ENCODE measurements at places on chromosomes 2 and 18.

GRCh38 chr18:71405169-71405809 is 1116.4 kb downstream of the SOCS6 start:
- no peak for DNase-seq

GRCh38 chr18:77166523-77166922 is 33.9 kb upstream of the MBP start:
- no peak for DNase-seq

DNA sequence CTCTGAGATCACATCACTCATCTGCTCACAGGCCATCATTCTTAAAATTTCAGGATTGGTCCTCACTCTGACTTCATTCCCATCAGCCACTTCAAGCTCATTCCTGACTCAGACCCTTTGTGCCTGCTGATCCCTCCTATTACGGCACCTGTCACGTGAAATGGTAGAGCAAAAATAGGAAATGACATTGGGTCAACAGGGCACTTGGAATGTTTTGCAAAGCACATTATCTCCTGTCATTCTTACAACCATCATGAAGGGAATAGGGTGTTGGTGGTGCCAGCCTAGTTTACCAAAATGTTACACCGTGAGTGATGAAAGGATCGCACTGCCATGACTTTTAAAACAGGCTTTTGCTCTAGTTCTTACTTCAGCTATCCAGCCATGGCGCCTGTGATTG is 61.1 kb downstream of the EIF5B start:
- DNase-seq: no peak

- DNase-seq: no peak
Measured at GRCh38 chr2:28163627-28164279, 228.9 kb upstream of the FOSL2 start.

DNA sequence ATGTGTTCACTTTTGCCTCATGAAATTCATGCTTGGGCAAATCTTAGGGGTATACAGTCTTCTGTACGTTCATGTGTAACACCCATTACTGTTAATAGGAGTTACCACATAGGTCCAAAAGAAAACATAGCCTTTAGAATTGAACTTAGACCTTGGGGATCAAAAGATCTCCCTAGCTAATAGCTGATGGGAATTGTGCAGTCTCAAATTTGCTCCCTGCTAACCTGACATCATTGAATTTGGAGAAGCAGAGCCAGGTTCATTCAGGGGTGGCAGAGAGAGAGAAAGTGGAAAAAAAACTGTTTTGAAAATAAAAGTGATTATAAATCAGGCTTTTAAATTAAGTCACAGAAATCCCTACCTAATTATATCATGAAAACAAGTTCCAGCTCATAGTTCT is 28.0 kb upstream of the PPP3R1 start:
- no peak for DNase-seq

GRCh38 chr2:122368576-122369243 is 613.3 kb downstream of the TSN start:
- DNase-seq: no peak

GRCh38 chr18:46320928-46321711 is 216.9 kb downstream of the HAUS1 start:
- no peak for DNase-seq

- DNase-seq: no peak
Measured at GRCh38 chr2:239224199-239224570, 176.6 kb downstream of the HDAC4 start.

- DNase-seq: no peak
Measured at GRCh38 chr2:41933585-41934320, 114.1 kb upstream of the PKDCC start.

- DNase-seq: no peak
Measured at GRCh38 chr2:203820969-203821368, 46.6 kb upstream of the CTLA4 start.

DNA sequence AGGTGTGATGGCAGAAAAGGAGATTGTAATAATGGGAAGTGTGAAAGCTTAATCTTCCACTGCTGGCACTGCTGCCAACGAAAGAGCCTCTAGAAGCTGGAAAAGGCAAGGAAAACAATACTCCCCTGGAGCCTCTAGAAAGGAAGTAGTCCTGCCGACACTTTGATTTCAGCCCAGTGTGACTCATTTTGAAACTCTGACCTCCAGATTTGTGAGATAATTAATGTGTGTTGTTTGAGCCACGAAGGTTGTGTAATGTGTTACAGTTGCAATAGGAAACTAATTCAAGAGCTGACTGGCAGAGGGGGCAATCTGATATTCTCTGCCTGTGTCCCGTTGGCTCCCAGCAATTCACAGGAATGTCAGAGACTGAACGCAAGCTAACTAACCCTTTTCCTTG is 219.2 kb upstream of the UBE2E3 start:
- no peak for DNase-seq

- no peak for DNase-seq
Measured at GRCh38 chr2:46329803-46330775, 32.9 kb downstream of the EPAS1 start.

DNA sequence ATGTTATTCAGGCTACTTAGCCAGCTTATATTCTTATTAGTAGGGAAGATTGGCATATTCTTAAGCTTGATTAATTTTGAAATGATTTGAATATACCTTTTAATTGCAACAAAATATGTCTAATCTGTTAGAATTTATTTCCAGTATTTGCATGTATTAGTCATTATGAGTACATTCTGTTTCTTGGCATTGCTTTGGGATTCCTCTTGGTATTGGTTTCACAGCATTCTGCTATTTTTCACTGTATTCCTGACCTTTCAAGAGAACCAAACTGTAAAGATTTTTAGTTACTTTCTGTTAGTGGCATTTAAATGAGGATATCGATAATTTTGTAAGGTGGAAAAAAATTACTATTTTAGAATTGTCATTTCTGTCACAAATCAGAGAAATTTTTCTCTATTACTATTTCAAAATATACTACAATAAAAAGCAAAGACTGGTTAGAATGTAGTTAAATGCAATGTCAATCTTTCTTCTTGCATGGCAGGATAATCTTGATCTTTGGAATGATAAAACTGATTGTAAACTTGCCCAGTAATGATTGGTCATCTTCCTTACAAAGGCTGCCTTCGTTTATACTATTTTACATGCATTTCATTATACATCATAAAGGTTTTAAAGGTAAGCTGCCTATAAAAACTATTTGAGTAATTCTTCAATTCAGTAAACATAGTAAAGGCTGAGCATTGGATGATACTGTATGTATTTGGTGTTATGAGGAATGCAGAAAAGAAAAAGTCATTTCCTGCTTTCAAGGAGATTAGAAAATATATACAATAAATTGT is 86.1 kb downstream of the SLC4A10 start:
- DNase-seq: no peak

GRCh38 chr2:200383380-200384110 is 77.1 kb downstream of the SPATS2L start:
- DNase-seq: no peak

- no peak for DNase-seq
Measured at GRCh38 chr2:135651717-135652116, 89.9 kb upstream of the UBXN4 start.

DNA sequence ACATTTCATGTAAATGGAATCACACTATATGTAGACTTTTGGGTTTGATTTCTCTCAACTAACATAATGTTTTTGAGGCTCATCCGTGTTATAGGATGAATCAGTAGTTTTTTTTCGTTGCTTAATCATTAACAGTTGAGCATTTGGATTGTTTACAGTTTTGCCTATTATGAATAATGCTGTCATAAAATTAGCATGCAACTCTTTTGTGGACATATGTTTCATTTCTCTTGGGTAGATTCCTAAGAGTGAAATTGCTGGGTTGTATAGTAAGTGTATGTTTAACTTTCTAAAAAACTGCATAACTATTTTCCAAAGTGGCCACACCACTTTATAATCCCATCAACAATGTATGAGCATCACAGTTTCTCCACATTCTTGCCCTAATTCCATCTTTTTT is 7.7 kb upstream of the RHBDD1 start:
- DNase-seq: no peak

DNA sequence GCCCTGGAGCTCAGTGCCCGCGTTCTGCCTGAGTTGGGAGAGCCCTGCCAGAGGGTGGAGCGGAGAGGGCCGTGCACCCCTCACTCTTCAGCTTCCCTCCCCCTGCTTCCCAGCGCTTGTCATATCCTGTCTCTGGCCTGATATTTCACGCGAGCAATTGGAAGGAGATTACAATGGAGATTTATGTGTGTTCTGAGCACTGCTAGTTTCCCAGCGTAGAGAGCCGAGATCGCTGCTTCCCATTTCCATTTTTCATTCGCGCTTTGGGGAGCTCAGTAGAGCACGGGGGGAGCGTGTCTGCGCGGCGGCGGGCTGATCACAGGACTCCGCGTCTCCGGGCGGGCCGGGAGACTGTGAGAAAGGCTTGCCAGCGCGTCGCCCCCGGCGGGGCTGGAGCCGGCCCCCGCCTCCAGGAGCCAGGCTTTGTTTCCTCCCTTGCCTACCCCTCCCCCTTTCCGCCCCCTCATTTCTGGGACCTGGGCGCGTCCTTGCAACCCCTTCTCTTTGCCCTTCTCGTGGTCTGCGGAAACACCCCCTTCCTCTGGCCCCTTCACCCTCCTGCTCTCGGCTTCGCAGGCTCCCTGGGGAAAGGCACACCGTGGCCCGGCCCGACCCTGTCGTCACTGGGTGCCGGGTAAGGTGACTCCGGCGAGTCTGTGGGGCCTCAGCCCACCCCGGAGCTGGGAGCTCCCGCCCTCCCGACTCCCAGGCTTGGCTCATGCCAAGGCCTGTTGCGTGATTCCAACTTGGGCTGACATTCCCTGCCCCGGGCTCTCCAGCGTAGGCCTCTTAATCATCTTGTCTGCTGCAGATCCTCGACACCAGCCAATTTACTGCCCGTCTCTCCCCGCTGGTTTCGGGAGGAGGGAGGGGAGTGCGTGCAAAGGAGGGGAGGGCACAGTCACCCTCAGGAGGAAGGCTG is 5.8 kb downstream of the DLX2 start:
- DNase-seq: no peak

- DNase-seq: no peak
Measured at GRCh38 chr2:160570376-160570775, 76.8 kb upstream of the RBMS1 start.

DNA sequence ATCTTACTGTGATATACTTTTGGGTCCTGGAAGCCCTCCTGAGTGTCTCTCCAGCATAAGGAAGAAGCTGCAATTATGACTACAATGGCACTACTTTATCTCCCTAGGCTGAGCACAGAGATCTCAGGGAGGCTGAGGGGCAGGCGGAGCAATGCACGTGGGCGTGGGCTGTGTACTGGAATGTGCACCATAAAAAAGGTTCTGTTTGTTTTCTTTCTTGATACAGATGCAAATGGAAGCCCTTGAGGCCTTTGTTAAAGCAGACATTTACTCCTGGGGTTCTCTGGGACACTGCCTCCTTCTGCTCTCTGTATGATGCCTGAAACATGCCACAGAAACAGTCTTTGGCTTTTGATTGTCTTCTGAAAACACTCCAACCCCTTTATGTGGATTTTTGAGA is 79.1 kb upstream of the DLX2 start:
- no peak for DNase-seq

- DNase-seq: no peak
Measured at GRCh38 chr2:114659880-114660279, 217.4 kb downstream of the DPP10 start.

- no peak for DNase-seq
Measured at GRCh38 chr2:27185331-27186026, 26.4 kb upstream of the ATRAID start.

- no peak for DNase-seq
Measured at GRCh38 chr2:112710956-112711750, 9.7 kb upstream of the NT5DC4 start.

DNA sequence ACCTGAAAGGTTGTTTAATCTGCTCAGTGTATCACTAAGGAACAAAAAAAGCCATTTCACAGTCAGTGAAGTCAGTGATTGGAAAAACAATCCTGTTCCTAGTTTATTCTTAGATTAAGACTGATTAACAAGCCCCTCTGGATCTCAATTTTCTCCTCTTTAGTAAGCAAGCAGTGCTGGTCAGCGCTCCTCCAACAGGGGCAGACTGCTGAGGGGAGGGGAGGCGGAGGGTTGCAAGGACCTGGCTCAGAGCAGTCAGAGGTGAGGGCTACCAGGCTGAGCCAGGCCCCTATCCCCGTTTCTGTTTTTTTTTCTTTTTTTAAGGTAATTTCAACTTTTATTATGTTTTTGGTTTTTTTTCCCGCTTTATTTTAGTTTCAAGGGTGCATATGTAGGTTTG is 24.7 kb upstream of the KCNS3 start:
- DNase-seq: no peak

GRCh38 chr18:12749121-12749520 is 46.3 kb downstream of the PSMG2 start:
- DNase-seq: no peak

DNA sequence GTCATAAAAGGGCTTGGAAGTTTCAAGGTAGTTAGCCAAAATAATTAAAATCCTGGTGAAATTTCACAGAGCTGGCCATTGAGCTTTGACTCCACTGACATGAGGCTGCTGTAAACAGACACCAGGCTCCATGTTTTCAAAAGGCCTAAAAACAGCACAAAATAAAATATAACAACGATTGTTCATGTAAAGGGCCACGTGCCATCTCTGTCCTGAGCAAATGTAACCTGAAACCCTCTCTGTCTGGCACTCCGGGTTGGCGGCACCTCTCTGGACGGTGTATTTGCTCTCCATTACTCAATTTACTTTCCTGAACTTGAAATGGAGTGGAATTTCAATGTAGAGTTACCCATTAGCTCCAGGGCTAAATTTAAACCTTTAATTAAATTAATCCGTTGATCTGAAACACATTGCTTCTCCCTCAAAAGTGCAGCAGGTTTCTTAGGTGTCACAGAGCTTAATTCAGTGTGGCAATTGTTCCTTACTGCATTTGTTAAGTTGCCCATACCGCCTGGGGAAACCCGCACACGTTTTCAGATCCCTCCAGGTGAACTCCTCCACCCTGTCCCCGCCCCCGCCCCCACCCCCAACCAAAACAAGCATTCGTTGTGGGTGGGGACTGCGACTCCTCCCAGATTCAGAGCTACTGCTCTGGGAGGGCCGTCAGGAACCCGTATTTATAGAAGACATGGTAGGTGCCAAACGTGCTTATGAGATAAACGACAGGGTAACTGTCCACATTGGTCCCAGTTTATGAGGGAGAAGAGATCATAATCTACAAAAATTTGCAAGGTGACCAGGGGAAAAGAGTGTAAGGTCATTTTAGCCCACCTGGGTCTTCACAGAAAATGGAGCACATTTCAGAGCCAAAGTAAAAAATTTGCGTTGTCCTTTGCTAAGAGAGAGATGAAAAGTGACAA is 1.2 kb upstream of the CABLES1 start:
- no peak for DNase-seq

DNA sequence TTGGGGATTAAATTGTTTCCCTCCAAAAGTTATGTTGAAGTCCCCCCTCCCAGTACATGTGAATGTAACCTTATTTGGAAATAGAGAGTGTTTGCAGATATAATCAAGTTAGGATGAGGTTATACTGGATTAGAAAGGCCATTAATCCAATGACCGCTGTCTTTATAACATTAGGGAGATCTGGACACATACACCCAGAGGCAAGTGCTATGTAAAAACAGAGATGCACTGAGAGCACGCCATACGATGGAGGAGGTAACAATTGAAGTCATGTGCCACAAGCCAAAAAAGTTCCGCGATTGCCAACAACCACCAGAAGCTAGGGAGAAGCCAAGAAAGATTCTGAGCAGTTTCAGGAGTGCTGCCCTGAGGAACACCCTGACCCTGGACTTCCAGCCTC is 153.3 kb downstream of the RNF144A start:
- no peak for DNase-seq

GRCh38 chr18:45328296-45328695 is 287.0 kb upstream of the SLC14A2 start:
- no peak for DNase-seq

Measured in cortex of kidney (tissue), 1 donor.